ENCODE measurements at places on chromosomes 5 and 9.

- no peak for DNase-seq
Observed at GRCh38 chr5:37207802-37208201, 41.4 kb downstream of the CPLANE1 start.

DNA sequence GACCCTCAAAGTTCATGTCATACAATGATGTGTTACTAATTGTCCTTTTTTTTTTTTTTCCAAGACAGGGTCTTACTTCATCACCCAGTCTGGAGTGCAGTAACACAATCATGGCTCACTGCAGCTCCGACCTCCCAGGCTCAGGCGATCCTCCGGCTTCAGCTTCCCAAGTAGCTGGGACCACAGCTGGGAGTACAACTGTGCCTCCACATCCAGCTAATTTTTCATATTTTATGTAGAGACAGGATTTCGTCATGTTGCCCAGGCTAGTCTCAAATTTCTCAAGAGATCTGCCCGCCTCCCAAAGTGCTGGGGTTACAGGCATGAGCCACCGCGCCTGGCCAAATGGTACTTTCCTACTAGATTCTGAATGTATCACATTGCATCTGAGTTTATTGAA is 49.4 kb upstream of the EBF1 start:
- no peak for DNase-seq

DNA sequence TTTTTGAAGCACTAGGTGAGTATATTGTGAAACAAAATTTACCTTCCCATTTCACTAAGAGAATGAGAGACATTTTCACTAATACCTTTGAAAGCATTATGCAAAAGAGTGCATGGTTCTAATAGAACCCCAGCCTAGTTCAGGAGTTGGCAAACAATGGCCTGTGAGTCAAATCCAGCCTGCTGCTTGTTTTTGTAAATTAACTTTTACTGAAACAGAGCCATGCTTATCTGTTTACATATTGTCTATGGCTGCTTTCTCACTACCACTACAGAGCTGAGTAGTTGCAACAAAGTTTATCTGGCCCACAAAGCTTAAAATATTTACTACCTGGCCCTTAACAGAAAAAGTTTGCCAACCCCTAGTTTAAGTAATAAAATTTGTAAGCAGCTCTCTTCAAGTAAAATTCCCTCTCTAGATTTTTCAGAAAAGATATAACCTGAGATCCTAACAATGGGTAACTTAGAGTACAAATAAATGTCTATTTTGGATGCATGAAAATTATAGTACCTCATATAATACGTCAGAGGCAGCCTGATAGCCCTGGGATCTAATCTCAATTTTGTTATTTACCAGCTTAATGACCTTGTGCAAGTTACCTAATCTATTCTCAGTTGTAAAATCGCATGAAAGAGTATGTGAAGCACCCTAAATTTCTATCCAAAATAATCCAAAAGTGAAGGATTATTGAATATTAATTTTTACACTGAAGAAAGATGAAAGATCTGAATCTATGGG is 50.7 kb upstream of the ARL15 start:
- DNase-seq, result no peak

- DNase-seq, result peak; percentile 77
Observed at GRCh38 chr5:151097820-151098767, 17.3 kb upstream of the TNIP1 start.

GRCh38 chr5:862367-863243 is 11.8 kb upstream of the ZDHHC11 start:
- no peak for DNase-seq
